Osteoblast (primary cell): ENCODE measurements at places on chromosomes 3 and 15. TPM values are rescaled to one million over a fixed set of nuclear protein-coding genes. Genes with fewer than 3 reads are reported as not detected.

Gene ACKR2
- under 0.01 TPM in 1 of 2 replicates, not detected in the other for total RNA-seq

Gene USP50
- total RNA-seq = 1.1 and 1.8 TPM in 2 replicates

Gene RNU6-1
- total RNA-seq = not detected in 2 replicates

Gene NOX5
- total RNA-seq = 0.29 and 0.36 TPM in 2 replicates

Gene TMEM212
- not detected in 2 replicates for total RNA-seq

Gene SPG11
- total RNA-seq = 83.7 and 95.9 TPM in 2 replicates

Gene PLA1A
- total RNA-seq = under 0.01 and 0.36 TPM in 2 replicates

Gene PEX11A
- 4.0 and 5.0 TPM in 2 replicates for total RNA-seq

Gene GALNT15
- 6.5 and 7.1 TPM in 2 replicates for total RNA-seq

Gene KCNMB3
- 1.8 TPM in 2 replicates for total RNA-seq

Gene PCLAF
- total RNA-seq = 20.6 and 29.2 TPM in 2 replicates

Gene GPR15
- not detected in 2 replicates for total RNA-seq

Gene ECE2
- total RNA-seq = not detected in 2 replicates

Gene BMF
- 8.0 TPM in 2 replicates for total RNA-seq

Gene PLA2G4B
- 0.72 and 1.2 TPM in 2 replicates for total RNA-seq

Gene PLA2G4D
- not detected in 2 replicates for total RNA-seq

Gene TNK2
- total RNA-seq = 10.6 and 11.6 TPM in 2 replicates

Gene GMNC
- total RNA-seq = under 0.01 and 0.72 TPM in 2 replicates

Gene ISL2
- 0.29 and 1.1 TPM in 2 replicates for total RNA-seq

Gene DAPK2
- 23.5 and 31.8 TPM in 2 replicates for total RNA-seq

Gene TRH
- total RNA-seq = under 0.01 TPM in 2 replicates

Gene DISP2
- total RNA-seq = 0.29 and 0.36 TPM in 2 replicates

Gene SCN11A
- total RNA-seq = under 0.01 TPM in 1 of 2 replicates, not detected in the other

Gene LEKR1
- total RNA-seq = 0.36 and 1.5 TPM in 2 replicates

Gene GOLGA8O
- 0.88 and 1.1 TPM in 2 replicates for total RNA-seq

Gene SI
- total RNA-seq = not detected in 2 replicates

Gene SLC28A1
- not detected in 2 replicates for total RNA-seq

Gene NR2E3
- under 0.01 TPM in 2 replicates for total RNA-seq

Gene PIK3R4
- 30.4 and 35.5 TPM in 2 replicates for total RNA-seq

Gene XIRP1
- under 0.01 TPM in 2 replicates for total RNA-seq

Gene PDZRN3
- total RNA-seq = 18.3 and 26.4 TPM in 2 replicates

Gene PIERCE2
- 3.6 and 5.3 TPM in 2 replicates for total RNA-seq

Gene FAM131A
- total RNA-seq = 9.8 and 10.6 TPM in 2 replicates

Gene TAGLN3
- not detected in 2 replicates for total RNA-seq

Gene REC114
- total RNA-seq = not detected in 2 replicates
